Fibroblast of lung (primary cell): ENCODE measurements at places on chromosomes 7 and 10. TPM values are rescaled to one million over a fixed set of nuclear protein-coding genes. Genes with fewer than 3 reads are reported as not detected.

CPED1 gene
- 70.2 and 83.2 TPM in 2 replicates for polyA plus RNA-seq

DNA sequence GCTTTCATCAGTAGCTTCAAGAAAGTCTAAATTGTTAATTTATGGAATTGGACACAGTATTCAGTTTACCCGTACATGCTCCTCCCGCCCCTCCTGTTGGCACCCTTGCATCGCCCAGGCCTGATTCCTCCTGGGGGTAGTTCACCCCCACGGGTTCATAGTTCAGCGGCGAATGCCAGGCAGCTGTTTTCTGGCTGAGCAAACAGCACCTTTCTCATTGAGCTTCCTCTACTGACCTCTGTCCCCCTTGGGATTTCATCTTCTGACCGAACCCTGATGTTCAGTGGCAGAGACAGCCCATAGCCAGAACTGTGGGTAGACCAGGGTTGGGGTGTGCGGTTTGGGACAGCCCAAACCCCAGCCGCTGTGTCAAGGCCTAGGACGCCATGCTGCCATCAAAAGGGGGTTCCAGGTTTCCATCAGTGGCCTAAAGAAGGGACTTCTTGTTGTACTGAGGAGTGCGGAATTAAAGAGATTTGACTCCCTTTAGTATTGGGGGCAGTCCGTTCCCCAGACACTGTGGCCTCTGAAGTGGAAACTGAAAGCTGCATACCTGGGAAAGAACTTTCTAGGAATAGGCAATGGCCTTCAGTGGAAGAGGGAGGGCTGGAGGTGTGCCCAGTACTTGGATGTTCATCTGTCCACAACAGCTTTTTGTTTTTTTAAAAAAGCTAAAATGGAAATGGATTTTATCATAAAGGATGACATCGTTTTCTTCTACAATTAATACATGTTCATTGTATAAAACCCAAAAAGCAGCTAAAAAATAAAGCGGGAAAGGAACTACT lies 19.0 kb downstream of the MDH2 start:
- DNase-seq = no peak

FAM221A gene
- 1.1 and 1.5 TPM in 2 replicates for polyA plus RNA-seq

DNA sequence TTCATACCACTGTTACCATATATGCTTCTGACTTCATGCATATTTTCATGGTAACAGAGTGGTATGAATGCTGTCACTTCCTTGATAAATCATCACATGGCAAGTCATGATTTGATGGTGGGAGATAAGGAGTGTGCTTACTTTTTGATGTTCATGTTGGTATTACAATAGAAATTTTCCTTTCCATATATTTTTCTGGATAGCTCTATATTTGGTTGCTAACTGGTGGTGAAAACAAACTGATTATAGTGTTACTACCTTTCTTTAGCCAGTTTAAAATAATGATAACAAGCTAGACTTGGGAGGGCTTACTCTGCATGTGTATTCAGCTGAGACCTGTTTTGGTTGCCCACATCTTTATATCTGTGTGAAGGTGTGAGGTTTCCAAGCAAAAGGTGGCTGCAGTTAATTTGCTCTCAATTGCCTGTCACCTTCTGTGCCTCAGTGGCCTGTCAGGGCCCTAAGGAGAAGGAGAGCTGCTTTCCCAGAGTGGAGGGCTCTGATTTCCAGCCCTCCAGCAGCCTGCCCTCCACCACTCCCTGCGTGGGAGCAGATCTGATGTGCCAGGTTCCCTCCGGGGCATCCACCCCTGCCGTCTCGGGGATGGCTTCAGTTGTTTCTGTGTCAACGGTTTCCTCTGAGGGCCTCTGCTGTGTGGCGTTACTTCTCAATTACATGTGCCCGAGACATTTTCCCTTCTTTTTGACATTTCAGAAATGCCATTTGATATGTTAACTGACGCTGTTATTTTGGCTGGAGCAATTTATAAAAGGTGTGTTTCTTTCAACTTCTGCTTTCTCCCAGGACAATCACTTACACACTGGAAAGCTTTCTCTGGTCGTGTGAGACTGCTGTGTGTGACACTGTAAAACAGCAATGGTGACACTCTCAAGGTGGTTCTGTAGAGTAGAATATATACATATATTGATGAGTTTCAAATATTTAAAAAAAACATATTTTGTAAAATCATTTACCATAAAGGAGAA lies 107.7 kb upstream of the KLF6 start:
- DNase-seq = no peak

DNA sequence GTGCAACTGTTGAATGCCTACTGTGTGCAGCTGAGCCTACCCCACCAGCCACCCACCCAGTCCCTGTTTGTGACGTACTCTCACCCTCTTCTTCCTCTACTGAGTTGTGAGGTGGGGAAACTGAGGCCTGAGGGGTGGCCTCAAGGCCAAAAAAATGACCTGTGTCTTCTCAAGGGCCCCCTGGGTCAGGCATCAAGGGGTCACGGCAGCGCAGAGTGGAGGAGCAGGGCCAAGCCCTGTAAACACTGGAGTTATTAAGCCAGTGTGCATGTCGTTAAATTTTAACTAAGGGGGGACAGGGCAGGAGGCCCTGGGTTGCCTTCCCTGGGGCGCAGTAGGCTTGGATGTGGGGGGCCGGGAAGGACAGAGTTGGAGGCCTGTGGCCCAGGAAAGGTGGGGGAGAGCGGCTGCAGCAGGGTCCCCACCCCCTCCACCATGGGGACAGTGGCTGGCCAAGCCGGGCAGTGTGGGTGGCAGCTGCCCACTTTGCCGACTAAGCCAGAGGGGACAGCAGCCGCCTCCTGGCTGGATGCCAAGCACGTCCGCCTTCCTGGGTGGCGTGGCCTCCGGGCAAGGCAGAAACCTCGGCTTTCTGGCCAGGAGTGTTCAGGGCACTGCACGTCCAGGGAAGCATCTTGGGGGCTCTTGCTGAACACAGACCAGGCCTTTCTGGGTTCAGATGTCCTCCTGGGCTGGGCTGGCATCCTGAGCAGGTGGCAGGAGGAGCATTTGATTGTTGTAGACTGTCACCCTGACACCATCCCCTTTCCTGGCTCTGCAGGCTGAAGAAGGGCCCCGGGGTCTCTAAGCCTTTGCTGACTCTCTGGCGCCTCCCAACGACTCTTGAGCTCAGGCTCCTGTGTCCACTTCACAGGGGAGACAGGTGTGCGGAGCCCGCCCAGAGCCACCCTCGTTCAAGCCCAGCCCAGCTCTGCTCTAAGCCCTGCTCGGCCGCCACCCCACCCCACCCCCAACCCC lies 1.9 kb downstream of the SLC29A4 start:
- DNase-seq = peak; percentile 24

OR13A1 gene
- not detected in 2 replicates for polyA plus RNA-seq

ARHGAP22 gene
- polyA plus RNA-seq = 10.4 and 21.2 TPM in 2 replicates

DNA sequence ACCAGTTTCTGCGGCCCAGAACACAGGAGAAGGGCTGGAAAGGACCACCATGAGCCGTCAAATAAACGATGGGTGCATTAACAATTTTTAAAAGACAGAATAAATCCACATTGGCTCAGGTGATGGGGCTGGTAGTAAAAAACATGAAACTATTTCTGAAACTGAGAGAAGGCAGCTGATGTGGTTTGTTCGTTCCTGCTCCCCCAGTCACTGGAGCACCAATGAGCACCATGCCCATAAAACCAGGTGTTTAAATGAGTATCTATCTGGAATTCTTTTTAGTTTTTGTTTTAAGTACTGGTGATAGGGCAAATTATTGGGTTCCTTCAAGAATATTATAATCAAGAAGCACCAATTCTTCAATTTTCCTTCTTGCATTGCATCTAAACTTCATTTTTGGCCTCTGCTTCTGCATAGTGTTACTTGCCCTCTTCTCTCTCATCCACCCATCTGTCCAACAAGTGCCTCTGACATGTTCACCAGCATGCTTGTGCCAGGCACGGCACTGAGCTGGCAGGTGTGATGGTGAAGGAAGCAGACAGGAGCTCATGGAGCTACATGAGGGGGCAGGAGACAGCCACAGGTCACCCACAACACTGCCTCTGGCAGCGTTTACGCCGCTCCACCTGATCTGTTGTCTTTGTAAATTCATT lies 65.5 kb downstream of the LARP4B start:
- DNase-seq = no peak

OPALIN gene
- polyA plus RNA-seq = not detected in 2 replicates

DNA sequence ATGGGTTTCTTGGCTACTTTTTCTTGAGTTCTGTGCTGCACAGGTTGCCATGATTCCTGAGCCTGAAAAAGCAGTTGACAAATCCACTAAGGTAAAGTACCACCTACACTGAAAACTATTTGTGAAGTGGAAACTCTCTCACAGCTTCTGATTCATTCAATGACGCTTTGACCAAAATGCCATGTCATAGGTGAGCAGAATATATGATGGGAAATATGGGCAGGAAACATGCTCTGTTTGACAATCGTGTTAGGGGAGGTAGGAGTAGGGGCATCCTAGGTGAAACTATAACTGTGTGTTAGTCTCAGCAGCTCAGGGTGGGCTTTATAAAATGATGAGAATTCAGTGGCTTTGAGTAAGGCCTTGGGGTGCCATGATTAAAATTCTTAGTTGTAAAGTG lies 69.6 kb upstream of the ELMO1 start:
- DNase-seq = no peak

- peak; percentile 71 for DNase-seq
Observed at GRCh38 chr10:84337199-84337598, 8.8 kb downstream of the CCSER2 start.

GRCh38 chr10:131899695-131900349 lies 986 bp upstream of the PPP2R2D start:
- DNase-seq = no peak

DNA sequence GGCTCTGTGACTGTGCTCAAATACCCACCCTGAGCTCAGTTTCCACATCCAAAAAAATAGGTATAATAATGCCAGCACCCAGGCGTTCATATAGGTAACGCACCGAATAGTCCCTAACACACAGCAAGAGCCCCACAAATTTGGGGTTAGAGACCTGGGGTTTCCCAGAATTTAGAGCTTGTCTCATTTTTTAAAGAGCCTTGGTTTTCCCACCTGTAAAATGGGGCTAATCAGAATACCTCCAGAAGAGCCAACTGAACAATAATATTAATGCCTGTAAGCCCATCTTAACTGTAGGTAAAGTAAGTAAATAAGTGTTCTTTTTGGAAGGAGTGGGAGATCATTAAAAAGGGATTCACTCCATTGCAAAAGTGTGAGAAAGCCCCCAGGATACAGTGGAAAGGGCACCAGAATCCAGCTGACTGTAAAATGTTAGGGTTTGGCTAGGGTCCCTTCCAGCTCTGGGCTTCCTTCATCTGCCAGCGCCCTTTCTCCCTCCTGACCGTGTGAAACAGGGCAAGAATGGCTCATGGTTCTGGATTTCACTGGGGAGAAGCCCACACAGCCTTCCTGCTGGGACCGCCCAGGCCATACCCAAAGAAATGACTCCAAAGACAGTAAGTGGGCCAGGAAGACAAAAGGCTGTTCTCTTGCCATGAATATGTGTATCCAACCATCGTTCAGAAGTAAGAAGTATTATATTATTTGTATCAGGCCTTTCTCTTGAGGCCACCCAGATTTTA lies 2.1 kb downstream of the MTURN start:
- DNase-seq = no peak
